Stimulated activated CD8-positive, alpha-beta memory T cell treated with anti-CD3 and anti-CD28 coated beads, Interleukin-7, amount 100 ng/mL, for 24 hours (primary cell): ENCODE measurements at places on chromosomes 3 and 15.

GRCh38 chr15:71452893-71453292 lies 337.6 kb downstream of the THSD4 start:
- no peak for DNase-seq

DNA sequence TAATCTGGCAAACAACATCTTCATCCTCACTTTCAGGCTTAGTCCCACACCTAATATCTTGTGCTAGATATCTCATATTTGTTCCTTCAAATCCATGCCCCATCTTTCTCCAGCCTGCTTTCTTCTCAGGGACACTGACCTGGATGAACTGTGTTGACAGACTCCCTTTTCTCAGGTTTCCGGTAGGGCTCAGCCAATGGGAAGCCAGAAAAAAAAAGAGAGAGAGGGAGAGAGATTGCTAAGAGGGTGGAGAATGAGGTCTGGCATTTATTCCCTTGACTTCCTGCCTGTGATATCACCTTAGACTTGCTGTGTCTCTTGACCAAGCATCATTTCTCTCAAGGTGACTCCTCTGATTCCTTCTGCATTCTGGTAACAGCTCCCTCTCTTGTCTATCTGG lies 145.6 kb upstream of the ABI3BP start:
- no peak for DNase-seq

DNA sequence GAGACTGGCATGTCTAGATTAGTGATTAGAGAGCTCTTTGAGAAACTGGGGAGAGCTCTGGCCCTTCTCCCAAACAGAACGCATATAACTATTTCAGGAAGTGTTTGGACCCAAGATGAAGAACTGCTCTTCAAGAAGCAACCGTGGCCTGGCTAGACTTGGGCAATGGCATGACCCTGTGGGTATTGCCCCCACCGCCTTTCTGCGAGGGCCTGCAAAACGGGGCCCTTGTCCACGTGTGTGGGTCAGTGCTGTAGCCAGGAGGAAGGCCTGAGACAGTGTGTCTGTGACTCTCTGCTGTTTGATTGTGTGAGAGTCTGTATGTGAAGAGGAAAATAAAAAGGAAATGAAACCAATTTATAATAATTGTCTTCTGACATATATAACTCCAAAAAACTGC lies 42.5 kb downstream of the EEFSEC start:
- DNase-seq: no peak

GRCh38 chr3:48991851-48992545 lies 2.0 kb downstream of the P4HTM start:
- no peak for DNase-seq

GRCh38 chr3:85726241-85726640 lies 767.5 kb downstream of the CADM2 start:
- DNase-seq: no peak
